Left lobe of liver (tissue), 2 donors: ENCODE measurements at places on chromosomes 2 and 18. TPM values are rescaled to one million over a fixed set of nuclear protein-coding genes. Genes with fewer than 3 reads are reported as not detected.

DNA sequence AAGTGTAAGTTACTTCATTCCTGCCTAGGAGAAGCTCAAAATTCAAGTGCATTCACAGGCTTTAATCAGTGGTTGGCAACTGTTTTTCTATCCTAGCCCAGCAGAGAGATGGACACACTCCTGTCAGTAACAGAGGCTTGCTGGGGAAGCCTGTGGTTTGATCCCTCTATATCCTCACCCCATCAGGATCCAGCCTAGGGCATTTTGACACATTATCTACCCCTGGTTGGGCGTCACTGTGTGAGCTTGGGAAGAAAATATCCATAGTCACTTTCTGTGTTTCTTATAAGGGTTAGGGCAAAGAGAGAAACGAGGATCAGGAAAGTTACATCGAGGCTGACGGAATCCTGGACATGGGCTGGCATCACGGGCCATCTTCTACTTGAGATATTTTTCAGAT lies 10.0 kb downstream of the NT5DC4 start:
- no peak for DNase-seq

GRCh38 chr2:163348857-163349380 lies 386.9 kb downstream of the FIGN start:
- DNase-seq, result no peak

- DNase-seq, result no peak
Observed at GRCh38 chr18:55290898-55291297, 297.1 kb downstream of the TCF4 start.

- DNase-seq, result no peak
Observed at GRCh38 chr2:156021146-156022040, 311.1 kb downstream of the NR4A2 start.

Gene ATP6V1B1
- not detected for total RNA-seq

- DNase-seq, result no peak
Observed at GRCh38 chr18:25298853-25299274, 53.1 kb downstream of the ZNF521 start.

Gene IL36G
- total RNA-seq, result 0.20 TPM

DNA sequence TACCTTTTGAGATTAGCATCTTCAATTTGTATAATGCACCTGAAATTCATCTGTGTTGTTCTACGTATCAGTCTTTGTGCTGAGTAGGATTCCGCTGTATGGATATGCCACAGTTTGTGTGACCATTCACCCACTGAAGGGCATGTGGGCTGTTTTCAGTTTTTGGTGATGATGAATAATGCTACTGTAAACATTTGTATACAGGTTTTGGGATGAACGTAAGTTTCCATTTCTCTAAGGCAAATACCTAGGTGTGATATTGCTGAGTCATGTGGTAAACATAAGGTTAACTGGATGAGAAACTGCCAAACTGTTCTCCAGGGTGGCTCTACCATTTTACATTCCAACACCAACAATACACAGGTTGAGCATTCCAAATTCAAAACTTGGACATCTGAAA lies 35.1 kb downstream of the CABYR start:
- no peak for DNase-seq

GRCh38 chr2:1671916-1672315 lies 72.4 kb downstream of the PXDN start:
- peak; percentile 30 for DNase-seq

- DNase-seq, result no peak
Observed at GRCh38 chr2:23356711-23357110, 28.3 kb upstream of the KLHL29 start.

GRCh38 chr2:78973630-78974029 lies 51.9 kb upstream of the REG3G start:
- DNase-seq, result no peak

DNA sequence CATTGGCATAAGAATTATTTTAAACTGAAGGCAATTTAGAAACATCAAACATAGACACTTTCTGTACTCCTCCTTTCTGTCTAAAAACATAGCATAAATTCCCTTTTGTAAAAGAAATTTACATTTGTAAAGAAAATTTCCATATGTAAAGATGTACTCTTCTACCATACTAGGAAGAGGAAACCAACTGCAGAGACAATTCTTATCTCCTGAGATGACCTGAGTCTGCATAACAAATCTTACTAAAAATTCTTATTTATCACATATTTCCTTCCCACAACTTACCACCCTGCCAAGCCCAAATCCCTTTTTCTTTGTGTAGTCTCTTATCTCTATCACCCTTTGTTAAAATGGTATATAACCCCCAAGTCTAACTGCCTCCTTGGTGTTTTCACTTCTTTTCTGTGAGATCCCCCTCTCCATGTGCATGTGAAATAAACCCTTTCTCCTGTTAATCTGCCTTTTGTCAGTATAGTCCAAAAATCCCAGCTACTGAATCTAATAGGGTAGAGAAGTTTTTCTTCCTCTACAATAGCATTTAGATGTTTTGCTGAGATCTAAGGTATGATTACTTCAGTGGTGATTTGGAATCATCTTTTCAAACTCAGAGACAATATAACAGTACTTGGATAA lies 81.0 kb downstream of the CHN1 start:
- DNase-seq, result no peak

Gene TUBA3E
- not detected for total RNA-seq

- no peak for DNase-seq
Observed at GRCh38 chr18:8933714-8934284, 168.7 kb upstream of the NDUFV2 start.

DNA sequence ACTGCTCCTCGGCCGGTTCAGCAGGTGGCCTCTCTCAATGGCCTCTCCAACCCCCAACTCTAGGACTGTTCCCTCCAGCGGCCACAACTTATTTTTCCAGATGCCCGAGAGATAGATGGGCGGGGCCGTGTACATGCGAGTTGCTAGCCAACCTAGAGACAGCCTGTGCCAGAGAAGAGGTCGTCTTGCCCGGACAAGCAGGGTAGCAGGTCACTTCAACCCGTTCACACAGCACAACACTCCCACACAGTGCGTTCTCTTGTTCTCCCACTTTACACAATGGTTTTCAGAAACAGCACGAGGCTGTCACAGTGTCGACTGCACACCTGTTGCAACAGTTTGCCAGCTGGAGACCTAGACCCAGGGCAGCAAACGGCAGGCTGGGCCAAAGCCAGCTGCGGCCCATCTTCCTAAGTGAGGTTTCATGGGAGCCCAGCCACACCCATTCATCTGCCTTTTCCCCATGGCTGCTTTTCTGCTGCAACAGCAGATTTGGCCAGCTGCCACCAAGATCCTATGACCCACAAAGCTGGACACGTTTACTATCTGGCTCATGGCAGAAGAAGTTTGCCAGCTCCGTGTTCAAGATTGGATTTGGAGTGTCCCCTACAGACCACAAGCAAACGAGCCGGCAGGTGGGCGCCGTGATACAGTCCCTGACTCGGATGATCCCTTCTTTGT lies 7.3 kb upstream of the PRLH start:
- DNase-seq, result peak; percentile 49

DNA sequence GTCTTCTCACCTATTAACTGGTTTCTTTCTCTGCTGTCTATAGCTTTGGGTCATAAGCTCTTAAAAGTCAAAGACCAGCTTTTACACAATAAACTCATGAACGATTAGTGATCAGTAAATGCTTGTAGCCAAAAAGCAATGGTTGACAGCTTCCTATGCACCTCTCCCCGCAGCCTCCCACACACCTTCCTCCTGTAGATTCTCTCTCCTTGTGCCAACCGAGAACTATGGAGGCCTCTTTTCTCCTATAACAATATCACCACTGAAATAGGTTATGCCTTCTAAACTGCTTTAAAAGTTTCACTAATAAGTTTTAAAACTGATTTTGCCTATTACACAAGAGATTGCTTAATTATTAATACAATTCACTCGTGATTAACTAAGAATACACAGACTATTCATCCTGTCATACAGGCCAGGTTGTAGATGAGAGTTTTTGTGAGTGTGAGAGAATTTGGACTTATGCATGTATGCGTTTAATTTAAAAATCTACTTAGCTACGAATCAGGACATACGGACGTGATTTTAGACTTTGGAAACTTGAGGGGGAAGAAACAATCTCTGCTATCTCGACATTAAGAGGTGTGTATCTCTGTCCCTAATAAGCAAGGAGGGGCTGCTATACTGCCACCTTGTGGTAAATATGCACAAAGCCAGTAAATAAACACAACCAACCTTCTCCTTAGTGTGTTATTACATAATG lies 229.1 kb upstream of the RBBP8 start:
- DNase-seq, result no peak

Gene UGT1A8
- 0.13 TPM for total RNA-seq

DNA sequence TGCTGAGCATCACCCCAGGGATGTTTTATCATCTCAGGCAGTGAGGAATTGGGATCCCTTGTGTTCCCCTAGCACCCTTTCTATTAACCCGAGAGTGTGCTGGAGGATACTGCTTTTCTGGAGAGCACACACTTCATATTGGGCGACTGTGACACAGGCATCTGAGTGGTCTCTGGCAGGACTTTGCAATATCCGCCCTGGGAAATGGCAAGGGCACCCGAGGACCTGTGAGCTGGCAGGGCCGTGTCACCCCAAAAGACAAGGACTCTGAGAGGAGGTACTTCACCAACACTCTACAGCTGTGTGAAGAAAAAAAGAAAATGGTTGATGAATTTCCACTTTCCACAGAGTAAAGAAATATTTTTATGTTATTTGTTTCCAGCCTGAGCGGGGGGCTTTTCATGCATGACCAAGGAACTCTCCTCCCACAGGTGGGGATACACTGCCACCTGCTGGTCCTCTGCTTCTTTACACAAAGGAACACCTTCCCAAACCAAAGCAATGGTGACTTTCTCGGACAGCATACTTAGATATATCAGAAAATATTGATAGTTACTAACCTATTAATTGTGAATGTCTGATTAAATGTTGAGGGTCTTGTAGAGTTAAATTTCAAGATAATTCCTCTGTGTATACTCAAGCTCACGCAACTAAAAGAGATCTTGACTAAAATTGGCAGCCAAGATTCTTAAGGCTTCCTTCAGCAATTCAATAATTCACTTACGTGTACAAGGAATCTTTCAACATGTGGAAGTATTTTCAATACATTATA lies 45.9 kb upstream of the REG3G start:
- no peak for DNase-seq

- no peak for DNase-seq
Observed at GRCh38 chr2:221896505-221897151, 324.5 kb upstream of the EPHA4 start.

DNA sequence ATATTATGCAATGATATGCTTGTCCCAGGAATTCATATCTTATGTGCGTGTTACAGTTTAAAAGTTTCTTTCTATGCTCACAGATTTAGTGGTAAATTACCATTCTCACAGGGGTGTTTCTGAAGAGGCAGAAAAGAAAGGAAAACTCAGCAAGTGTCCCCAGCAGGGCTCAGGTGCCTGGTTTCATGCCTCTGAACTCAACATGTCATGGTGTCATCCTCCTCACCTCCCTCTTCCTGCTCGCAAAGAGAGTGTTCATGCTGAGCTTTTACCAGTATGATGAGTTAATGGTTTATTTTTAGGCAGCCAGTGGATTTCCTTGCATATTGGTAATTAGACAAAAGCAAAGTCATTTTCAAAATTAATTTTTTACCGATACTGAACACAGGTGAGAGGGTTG lies 492.9 kb upstream of the ZEB2 start:
- DNase-seq, result no peak

DNA sequence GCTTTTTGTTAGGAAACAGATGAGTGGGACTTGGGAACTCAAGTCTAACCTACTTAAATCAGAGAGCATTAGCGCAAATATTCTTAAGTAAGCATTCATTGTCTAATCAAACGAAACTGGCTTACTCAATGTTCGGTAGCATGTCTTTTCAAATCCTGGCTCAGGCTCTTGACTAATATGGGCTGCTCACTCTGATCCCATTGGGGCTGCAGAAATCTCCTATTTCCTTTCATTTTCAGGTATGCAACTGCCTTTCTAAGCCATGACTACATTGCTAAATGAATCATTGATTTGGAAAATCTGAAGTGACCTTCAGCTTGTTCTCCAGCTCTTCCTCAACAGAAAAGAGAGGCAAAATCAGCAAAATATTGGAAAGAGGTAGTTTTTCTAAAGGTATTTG lies 2084.4 kb upstream of the PIK3C3 start:
- DNase-seq, result no peak

DNA sequence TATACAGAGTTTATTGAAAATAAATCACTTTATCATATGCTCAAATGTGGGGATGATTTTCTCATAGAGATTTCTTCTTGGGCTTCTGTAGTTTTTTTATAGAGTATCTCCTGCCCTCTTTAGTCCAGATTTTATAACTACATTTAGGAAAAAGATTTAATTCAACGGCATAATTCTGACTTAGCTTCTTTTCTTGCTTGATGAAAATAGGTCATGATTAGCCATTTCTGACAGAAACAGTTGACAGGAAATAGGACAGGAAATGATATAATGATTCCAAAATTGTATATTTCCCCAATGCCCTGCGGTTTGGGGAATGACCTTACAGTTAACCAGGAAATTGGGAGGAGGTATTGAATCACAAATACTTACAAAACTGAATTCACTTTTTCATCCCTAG lies 1531.9 kb upstream of the ACVR2A start:
- DNase-seq, result no peak

Gene GPC1
- 29.4 TPM for total RNA-seq

DNA sequence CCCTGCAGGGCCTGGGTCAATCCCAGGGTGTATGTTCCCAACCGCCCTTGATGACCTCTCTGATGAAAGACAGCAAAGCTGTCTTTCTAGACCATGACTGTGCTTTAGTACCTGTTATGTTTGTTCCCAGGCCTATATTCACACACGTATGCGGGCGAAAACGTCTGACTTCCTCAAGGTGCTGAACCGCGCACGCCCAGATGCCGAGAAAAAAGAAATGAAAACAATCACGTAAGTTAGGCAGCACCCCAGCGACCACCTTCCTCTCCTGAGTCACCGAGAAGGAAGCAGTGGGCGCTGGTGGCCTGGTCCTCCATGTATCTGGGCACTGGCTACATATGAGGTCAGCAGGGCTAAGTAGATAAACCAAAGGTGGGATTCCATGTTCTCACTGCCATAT lies 11.1 kb upstream of the GPBAR1 start:
- DNase-seq, result no peak

GRCh38 chr2:42614838-42615237 lies 46.4 kb downstream of the MTA3 start:
- DNase-seq, result no peak

Gene SNED1
- total RNA-seq, result 34.9 TPM

DNA sequence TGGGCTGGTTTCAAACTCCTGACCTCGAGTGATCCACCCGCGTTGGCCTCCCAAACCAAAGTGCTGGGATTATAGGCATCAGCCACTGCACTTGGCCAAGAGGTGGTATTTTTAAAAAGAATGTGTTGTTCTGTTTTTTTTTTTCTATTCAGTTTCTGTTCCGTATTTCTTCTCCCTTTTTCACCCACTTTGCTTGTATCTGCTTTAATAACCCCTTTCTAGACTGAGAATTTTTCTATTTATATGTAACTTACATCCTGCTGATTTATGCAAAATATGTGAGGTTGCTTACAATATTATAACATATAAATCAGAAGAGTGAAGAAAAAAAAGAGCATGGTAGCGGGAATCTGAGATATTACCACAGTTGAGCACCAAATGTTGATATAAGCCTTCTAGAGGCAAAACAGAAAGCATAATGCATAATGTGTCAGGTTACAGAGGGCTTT lies 17.2 kb upstream of the LYPD6B start:
- DNase-seq, result no peak
